ENCODE measurements at places on chromosomes 3 and 15.

DNA sequence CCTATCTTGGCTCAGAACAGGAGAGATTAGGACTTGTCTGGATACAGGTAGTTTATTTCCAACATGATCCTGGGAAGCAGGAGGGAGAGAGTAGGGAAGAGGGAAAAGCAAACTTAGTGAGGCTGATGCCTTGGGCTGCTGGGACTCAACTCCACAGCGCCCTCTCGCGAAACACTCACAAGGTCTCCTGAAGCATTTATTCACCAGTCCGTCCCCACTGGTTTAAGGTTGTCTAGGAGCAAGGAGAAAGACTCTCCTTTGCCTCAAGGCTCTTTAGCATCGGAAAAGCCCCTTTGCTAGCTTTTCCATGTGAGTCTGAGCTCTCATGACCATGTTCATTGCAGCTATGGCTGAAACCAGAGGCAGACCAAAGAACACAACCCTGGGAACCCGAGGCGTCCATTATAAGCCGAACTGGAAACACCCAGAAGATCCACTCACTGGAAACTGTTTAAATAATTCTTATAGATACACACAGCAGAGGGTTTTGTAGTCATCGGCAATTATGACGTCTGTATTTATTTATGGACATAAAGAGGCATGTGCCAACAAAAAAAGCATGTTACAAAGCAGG lies 244.5 kb downstream of the CD47 start:
- peak; percentile 84 for DNase-seq

GRCh38 chr3:104672331-104672730 lies 694.4 kb upstream of the ALCAM start:
- no peak for DNase-seq

- DNase-seq, result no peak
Observed at GRCh38 chr3:15997274-15997943, 177.1 kb upstream of the GALNT15 start.

DNA sequence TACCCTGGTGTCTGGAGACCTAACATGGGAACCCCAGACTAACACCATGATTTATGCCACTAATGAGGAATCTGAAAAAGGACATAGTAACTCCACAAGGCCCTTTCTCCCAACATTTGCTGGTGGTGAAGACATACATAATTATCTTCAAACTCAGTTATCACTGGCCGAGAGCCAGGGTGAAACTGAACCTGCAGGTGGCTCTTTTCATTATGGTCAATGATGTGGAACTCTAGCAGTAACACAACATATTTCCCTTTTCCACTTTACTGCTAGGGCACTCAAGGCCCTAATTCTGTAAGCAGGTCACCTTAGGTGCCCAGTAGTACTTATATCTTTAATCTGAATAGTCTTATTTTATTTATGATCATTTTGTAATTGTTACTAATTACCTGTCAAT lies 326.4 kb upstream of the SATB1 start:
- DNase-seq, result no peak

DNA sequence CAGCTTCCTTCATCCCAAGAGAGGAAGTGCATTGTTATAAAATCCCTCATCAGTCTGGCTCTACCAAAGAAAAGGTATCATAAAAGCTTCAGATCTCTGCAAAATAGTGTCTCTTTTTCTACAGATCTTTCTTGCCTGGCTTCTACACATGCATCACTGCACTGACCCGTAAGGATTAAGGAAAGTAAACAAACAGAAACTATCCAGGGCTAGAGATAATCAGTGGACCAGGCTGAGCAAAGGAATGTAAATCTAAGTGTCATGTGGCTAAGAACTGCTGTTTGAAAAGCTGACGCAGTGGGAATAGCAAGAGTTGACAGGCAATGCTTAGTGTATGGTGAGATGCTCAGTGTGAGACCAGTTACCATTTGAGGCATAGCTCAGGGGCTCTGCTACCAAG lies 339.7 kb downstream of the IL5RA start:
- DNase-seq, result peak; percentile 71

- DNase-seq, result no peak
Observed at GRCh38 chr3:46561511-46561910, 4.6 kb downstream of the LRRC2 start.

DNA sequence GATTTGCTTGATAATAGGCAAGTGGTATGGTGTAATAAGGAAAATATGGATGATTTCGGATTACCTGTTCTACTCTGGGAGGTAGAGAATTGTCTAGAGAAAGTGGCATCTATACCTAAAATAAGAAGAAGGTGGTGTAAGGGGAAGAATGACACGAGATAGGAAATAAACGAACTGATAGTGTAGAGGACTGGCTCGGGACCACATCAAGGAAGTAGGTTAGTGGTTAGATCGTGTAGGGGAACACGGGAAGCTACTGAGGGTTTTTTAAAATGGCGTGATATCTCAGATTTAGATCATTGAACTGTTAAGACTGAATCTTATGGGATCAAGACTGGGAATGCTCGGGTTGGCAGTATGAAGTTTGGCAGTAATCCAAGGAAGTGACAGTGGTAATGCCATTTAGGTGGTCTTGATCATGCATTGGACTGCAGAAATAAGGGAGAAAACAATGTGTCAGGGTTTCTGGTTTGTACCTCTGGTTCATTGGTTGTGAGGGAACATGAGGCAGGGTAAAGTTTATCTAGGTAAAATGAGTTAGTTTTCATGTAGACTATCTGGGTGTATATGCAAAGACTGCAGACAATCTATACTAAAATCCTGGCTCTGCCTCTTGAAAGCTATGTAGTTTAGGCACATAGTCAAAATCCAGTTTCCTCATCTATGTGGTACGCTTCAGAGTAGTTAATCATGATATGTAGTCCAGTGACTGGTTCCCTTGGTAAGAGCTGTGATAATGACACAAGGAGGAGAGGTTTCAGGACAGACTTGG lies 7.4 kb downstream of the RPL14 start:
- DNase-seq, result no peak

DNA sequence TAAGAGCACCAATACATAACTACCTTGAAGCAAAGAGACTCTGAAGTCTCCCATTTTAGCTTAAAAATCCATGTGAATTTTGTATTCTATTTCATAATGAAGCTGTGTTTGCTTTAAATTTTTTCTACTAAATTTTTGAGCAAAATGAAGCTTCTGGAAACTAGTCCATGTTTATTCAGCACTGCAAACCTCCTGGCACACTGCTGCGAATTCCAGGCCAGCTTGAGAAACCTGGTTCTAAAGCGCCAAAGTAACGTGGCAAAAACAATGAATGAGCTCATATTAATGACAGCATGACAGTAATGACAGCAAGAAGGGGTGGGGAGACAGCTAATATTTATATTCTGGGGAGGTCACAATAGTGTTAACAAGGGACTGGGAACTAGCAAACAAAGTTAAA lies 25.7 kb downstream of the CEP152 start:
- no peak for DNase-seq

DNA sequence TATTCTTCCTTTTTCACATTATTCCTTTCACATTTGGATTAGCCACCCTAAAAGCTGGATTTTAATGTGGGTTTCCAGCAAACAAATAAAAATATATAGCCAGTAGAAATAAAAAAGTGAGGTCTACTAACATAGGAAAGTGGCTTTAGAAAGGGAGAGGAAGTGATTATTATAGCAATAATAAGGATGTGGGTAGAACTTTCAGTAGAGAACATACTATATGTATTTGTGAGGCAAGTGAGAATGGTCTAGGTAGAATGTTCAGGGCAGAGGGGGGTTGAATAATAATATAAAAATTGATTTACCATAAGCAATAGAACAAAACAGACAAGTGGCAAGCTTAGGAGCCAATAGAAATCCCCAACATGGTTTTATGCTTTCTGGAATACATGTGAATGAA lies 88.6 kb downstream of the NR1I2 start:
- no peak for DNase-seq

DNA sequence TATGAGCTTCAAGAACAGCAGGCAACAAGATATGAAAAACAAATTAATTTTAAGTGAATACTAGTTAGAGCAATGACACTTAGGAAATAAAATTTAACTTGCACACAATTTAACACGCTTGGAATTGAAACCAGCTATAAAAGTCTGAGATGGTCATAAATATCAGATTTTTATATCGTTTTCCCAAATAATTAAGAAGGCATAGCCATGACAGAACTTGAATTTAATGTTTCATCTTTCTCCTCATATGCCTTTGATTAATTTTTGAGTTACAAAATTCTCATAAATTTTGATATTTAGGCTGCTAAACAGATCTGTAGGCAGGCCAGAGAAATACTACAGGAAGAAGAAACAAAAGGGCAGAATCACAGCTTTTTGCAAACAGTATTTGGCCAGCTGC lies 38.5 kb downstream of the CD200R1L start:
- no peak for DNase-seq

DNA sequence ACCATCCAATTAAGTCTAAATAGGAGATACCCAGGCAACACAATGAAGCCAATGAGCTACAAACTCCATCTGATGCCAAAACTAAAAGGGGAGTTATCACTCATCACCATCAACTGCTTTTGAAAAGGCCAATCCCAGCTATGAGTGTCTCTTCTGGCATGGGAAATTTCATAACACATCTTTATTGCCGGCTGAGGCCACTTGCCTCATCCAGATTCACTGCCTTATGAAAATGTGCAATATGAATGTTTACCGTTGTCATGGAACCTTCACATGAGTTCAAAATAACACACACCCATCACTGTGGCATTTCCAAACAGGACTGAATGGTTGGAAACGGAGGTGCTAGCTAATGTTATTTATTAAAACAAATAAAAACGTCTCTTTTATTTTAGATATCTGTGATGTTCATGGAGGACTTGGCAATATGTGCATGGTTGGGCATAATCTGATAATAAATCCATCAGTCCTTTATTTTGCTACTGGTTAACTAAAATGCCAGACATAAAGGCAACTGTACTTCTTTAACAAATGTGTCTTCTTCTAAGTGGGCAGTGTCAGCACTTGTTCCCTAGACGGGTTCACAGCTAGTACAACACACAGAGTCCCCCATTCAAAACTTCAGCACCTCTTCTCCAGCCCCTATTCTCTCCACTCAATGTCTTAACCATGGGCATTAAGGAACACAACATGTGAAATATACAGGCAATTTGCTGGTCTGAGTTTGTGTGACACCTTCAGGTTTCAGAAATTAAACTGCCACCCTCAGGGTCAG lies 143.9 kb downstream of the MAGI1 start:
- DNase-seq, result no peak

DNA sequence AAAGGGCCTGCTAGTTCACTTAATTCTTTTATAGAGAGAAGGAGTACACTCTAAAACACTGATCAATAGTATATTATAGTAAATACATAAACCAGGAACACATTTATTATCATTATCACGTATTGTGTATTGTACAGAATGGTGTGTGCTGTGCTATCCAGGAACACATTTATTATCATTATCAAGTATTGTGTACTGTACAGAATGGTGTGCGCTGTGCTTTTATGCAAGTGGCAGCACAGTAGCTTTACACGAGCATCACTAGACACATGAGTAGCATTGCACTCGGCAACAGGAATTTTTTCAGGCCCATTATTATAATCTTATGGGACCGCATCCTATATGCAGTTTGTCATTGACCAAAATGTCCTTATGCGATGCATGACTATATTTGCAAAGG lies 20.9 kb upstream of the MUC20 start:
- DNase-seq, result no peak

Data from mesendoderm (in vitro differentiated cells).